Suppressor macrophage treated with lipopolysaccharide for 1 hour (primary cell): ENCODE measurements at places on chromosomes 3 and 15.

GRCh38 chr3:137641879-137642704, 122.0 kb upstream of the SOX14 start:
- no peak for DNase-seq

- DNase-seq = peak; percentile 80
Measured at GRCh38 chr15:50166216-50166615, 15.8 kb upstream of the SLC27A2 start.

GRCh38 chr15:99998661-99999101, 265.4 kb upstream of the LYSMD4 start:
- DNase-seq = no peak

- no peak for DNase-seq
Measured at GRCh38 chr3:51816723-51817122, 37.7 kb upstream of the IQCF6 start.

GRCh38 chr15:64501396-64501715, 41.0 kb downstream of the ZNF609 start:
- DNase-seq = no peak

GRCh38 chr15:96351761-96352603, 21.5 kb downstream of the NR2F2 start:
- DNase-seq = no peak

DNA sequence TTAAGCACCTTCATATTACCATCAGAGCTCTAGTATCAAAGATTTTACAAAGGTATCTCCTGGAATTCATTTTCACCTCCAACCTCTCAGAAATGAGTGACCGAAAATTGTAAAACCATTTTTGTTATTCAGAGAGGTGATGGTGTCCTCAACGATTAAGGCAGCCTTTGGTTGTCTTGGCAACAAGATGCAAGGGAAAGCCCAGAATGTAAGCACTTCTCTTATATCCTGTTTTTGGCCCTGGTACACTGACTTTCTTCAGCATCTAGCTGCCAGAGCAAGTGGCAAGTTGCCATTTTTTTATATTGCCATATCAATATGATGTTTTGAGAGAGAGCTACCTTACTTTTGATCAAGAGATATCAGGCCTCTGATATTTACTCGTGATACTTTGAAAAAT, 384.9 kb upstream of the NECTIN3 start:
- DNase-seq = no peak

GRCh38 chr3:42712688-42713372, 10.2 kb upstream of the HHATL start:
- DNase-seq = no peak

DNA sequence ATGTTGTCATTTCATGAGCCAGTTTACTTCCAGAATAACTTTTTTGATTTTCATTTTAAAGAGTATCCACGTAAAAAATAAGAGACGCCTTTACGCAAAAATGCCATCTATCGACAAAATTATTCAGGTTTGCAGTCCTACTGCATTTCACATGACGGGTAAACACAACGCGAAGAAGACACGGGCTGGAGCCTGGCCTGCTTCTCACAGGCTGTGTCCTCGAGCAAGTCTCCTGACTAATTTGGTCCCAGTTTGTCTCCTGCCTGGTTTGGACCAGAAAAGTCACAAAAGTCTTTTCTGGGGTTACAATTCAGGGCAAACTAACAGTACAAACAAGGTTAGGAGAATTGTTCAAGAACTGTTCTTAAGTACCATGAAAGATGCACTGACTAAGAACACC, 51.7 kb downstream of the CHSY1 start:
- DNase-seq = no peak

DNA sequence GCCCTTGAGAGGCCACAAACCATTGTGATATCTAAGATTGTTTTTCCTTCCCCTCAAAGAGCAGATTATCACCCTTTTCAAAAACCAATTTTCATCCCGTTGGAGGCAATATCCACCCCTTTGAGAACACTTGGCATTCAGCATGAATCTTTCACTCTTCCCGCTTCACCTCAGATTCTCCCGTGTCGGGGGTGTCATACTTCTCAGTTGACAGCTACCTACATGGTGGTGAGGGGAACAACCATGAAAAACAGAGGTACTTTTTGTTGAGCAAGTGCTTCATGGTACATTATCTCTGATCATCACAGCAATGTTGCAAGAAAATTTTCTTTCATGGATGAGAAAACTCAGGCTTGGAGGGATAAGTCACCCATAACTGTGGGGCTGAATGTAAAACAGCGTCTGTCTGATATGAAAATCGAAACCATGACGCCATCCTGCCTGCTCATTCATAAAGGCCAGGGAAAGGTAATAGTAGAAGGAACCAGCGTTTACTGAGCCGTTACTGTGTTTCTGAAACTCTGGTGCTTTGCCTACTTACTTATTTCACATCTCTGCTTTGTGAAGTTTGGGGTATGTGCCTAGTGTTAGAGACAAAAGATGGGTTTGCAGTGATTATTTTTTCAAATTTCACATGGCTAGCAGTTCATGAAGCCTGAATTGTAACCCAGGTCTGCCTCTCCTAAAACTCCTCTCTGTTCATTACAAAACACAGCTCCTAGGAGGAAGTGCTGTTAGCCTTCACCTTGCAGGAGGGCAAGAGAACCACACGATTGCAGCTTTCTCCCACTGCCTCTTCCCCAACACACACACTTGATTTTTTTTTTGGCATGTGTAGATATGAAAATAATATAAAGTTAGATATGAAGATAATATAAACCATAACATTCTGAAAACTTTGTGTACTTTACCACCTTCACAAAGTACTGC, 35.4 kb downstream of the SV2B start:
- no peak for DNase-seq

GRCh38 chr3:66404903-66405700, 95.7 kb downstream of the LRIG1 start:
- DNase-seq = no peak

DNA sequence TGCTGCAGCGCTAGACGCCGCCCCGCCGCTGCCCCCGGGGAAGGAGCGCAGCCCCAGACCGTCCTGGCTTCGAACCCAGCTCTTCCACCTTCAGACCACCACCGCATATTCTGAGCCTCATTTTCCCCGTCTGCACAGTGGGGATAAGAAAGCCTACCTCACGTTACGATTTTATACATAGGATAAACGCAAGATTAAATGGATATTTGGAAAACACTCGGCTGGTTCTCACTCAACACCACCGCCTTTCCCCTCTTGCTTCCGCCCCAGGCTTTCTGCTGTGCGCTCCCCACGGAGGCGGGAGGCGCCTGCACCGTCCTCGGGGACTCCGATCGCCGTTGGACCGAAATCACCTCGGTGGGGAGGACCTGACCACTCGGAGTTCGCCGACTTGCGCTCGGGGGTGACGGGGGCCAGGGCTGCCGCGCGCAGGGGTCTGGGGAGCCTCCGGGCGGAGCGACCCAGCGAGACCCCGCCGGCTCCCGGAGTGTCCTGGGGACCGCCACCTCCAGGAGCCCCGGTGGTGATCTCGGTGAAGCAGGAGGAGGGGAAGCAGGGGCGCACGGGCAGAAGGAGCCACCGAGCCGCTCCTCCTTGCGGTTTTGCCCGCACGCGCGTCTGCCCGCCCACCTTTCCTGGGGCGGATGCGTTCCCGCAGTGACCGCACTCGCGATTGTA, 4.0 kb downstream of the FBXL22 start:
- peak; percentile 37 for DNase-seq

DNA sequence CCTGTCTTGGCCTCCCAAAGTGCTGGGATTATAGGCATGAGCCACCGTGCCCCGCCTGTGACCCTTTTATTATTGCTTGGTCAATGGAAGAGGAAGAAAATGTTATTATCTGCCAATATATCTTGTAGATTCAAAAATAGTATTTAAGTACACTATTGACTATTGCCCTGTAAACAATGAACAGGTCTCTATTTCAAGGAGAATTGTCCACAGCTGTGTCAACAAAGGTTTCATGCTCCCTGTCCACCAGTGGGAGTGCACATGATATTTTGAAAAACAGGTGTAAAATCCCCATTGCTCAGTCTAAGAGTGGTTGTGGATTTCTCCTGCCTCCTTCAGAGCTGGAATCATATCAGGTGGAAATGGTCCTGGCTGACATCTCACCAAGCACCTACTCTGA, 36.5 kb upstream of the IGF1R start:
- no peak for DNase-seq

GRCh38 chr15:29687939-29688505, 134.2 kb downstream of the TJP1 start:
- peak; percentile 10 for DNase-seq

GRCh38 chr15:100879464-100880138, at the start of gene ALDH1A3:
Gene ALDH1A3 (plus strand): TSS chr15:100879831. CDS start chr15:100879908, 77 bp downstream.
- DNase-seq = peak; percentile 62

DNA sequence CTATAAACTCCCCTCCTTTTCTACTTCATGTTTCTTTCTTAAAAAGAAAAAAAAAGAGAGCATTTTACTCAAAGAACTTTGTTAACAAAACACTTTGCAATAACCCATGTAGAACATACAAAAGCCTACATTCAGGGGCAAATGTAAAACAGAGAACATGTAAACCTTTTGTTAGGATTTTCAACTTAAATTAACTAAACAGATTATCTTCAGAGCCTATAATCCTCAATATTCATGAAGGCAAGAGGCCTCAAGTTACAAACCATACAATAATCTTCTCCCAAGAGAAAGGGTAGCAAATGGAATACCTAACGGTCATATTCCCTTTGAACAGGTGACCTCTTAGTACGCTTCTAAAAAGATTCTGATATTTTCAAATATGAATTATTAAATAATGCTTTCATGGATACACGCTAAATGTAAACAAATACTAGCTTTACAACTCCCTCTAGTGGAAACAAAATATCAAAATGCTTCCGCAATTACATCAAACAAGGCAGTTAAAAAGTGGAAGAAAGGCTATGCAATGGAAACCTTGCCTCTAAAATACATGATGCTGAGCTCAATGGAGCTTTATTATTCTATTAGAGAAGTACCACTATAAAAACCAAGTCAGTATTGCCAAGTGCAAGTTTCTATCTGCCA, 9.9 kb downstream of the CEP152 start:
- DNase-seq = peak; percentile 46

DNA sequence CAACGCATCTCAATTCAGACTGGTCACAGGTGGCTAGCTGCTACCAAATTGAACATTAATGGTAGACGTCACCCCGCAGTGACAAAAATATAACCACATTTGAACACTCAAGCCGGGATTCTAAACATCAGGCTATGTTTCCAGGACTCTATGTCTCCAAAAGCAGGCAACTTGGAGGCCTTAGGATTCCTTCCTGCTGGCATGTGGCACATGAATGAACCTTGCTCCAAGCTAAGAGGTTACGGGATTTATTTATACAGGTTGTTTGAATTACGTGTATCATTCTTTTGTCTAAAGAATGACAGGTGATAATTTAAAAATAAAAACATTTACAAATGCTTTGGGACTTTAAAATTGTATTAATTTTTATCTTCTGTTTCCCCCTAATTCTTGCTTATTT, 864.4 kb upstream of the CFAP20DC start:
- DNase-seq = no peak

GRCh38 chr3:144011251-144011799, 39.7 kb downstream of the DIPK2A start:
- no peak for DNase-seq

DNA sequence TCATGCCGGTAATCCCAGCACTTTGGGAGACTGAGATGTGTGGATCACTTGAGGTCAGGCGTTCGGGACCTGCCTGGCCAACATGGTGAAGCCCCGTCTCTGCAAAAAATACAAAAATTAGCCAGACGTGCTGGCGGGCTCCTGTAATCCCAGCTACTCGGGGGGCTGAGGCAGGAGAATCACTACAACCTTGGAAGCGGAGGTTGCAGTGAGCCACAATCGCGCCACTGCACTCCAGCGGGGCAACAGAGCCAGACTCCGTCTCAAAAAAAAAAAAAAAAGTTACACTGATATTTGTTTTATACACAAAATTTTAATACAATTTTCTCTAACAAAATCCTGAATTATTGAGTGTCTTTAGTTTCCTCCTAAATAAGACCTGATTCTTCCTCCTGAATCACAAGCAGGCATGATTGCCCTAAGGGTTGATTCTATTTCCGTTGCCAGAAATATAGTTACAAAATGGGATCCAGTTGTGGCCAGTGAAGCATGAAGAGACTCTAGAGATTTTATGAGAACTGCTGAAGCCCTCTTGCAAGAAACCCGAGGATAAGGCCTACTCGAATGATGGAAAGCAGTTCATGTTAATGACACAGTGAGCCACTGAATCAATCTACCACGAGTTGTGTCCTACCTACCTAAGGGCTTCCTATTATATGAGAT, 9.6 kb upstream of the SMARCC1 start:
- DNase-seq = no peak

DNA sequence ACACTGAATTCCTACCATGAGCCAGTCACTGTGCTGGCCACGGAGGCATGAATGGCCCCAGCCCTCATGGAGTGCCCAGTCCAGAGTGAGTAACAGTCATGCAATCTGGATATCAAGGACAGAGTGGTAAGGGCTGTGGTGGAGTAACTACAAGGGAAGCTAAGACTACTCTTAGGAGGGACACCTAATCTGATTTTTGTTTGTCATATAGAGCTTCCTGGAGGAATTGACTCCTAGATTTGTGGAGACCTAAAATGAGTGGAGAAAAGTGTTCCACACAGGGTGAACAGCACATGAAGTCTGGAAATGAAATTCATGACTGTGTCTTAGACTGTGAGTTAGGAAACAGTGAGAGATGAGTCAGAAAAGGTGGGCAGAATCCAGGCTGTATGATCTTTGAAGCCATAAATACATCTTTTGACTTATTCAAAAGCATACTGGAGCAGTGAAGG, 219.9 kb downstream of the NFKBIZ start:
- DNase-seq = peak; percentile 46

- DNase-seq = no peak
Measured at GRCh38 chr15:69398491-69398891, 15.7 kb upstream of the KIF23 start.

DNA sequence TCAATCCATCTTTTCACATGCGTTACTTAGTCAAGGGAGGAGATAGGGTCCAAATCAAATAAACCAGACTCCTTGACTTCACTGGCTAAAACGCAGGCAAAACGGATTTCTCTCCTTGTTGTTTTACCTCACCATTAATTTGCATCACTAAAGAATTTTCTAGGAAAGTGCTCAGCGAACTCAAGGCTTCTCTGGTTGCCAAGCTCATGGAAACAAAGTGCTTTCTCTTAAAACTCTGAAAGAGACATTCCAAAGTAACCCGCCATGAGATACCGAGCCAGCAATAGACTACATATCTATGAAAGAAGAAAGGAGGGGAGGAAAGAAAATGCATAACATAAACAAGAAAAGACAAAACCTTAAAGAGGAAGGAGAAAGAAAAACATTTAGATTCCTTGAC, 211.7 kb upstream of the WNT5A start:
- DNase-seq = no peak

DNA sequence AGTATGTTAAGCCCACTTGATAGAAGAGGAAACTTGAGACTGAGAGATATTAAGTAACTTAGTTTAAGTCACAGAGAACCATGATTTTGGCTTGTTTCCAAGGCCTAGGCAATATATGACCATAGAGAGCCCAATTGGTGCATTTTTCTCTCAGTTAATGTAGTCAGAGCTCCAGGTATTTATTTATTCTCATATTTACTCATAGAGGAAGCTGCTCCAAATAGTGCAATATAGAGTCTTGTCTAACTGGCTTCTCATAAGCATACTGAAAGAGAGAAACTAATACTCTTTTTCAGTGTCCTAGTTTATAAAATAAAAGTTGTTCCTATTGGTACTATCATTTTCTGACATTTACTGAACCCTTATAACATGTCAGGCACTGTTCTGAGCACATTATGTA, 15.2 kb downstream of the TRNT1 start:
- DNase-seq = no peak

- DNase-seq = peak; percentile 53
Measured at GRCh38 chr3:107367353-107367752, 9.9 kb upstream of the CCDC54 start.

- no peak for DNase-seq
Measured at GRCh38 chr15:36996538-36997181, 103.7 kb downstream of the MEIS2 start.

- peak; percentile 57 for DNase-seq
Measured at GRCh38 chr3:34012102-34012461, 213.7 kb downstream of the PDCD6IP start.
